Stimulated activated CD8-positive, alpha-beta memory T cell treated with anti-CD3 and anti-CD28 coated beads, Interleukin-7, amount 100 ng/mL, for 1 hour (primary cell): ENCODE measurements at places on chromosomes 12 and 14.

GRCh38 chr12:56011509-56012090 lies 9.2 kb upstream of the IKZF4 start:
- DNase-seq, result no peak

DNA sequence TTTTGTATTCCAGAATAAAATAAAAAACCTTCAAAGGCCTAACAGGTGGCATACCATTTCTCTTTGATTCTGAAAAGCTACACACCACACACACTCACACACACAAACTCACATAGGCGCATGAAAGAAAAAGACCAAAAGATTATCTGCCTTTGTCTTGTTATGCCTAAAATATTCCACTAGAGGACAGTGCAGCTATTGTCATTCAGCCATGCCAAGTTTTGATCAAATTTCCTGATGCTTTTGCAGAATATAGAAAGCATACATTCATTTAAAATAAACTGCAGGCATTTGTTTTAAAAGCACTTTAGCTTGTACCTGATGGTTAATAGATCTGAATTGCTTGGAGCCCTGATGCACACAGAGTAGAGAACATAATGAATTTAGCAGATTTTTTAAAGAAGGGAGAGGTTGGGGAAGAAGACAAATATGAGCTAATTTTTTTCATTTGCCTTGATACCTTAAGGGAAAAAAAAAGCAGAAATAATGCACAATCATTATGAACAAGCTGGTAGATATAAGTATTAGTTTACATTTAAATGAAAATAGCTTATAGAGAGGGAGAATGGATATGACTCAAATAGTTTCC lies 1766.9 kb upstream of the SEL1L start:
- no peak for DNase-seq

- DNase-seq, result no peak
Observed at GRCh38 chr12:23911574-23911973, 37.9 kb downstream of the SOX5 start.

DNA sequence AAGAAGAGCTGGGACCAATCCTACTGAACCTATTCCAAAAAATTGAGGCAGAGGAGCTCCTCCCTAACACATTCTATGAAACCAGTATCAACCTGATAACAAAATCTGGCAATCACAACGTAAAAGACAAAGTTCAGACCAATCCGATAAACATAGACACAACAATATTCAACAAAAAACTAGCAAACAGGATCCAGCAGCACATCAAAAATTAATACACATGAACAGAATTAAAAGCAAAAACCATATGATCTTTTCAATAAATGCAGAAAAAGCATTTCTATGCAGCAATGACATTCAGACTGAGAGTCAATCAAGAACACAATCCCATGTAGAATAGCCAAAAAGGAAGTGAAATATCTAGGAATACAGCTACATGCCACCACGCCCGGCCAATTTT lies 7.0 kb upstream of the CLEC14A start:
- no peak for DNase-seq

DNA sequence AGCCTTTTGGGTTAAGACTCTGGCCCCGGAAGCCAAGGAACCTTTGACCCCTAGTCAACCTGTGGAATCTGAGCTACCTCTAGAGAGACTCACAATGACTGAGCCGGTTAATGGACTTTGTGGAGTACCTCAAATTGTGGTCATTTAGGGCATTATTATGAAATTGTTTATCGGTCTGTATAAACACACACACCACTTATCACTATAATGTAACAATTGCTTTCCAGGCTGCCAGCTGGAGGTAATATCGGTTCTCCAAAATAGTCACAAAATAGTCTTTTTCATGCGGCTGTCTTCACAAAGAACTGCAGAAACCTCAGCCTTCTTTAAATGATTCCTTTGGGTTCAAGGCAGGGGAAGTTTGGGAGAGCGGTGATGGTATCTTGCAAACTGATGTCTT lies 144.2 kb downstream of the DACT1 start:
- no peak for DNase-seq

- no peak for DNase-seq
Observed at GRCh38 chr12:109110988-109111495, 5.3 kb upstream of the ACACB start.

GRCh38 chr12:68240079-68240478 lies 13.3 kb downstream of the IL22 start:
- no peak for DNase-seq

GRCh38 chr14:104419865-104420505 lies 159.6 kb upstream of the C14orf180 start:
- no peak for DNase-seq

GRCh38 chr14:92499234-92499633 lies 14.3 kb upstream of the RIN3 start:
- DNase-seq, result no peak

DNA sequence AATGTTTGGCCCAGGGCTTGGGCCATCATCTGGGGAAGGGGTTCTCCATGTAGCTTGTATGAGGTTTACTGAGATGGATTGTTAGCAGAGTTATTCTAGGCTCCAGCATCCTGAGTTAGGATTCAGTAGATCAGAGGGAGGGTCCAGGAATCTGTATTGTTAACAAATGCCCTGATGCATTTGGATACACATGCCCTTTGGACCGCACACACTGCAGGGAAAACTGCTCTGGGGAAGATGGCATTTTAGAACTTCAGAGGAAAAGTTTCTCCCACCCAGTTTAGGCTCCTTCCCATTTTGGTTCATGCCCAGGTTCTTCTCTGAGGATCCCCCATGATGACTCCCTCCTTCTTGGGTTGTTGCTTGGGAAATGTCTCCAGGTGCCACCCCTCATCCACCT lies 193.3 kb downstream of the KTN1 start:
- DNase-seq, result no peak

DNA sequence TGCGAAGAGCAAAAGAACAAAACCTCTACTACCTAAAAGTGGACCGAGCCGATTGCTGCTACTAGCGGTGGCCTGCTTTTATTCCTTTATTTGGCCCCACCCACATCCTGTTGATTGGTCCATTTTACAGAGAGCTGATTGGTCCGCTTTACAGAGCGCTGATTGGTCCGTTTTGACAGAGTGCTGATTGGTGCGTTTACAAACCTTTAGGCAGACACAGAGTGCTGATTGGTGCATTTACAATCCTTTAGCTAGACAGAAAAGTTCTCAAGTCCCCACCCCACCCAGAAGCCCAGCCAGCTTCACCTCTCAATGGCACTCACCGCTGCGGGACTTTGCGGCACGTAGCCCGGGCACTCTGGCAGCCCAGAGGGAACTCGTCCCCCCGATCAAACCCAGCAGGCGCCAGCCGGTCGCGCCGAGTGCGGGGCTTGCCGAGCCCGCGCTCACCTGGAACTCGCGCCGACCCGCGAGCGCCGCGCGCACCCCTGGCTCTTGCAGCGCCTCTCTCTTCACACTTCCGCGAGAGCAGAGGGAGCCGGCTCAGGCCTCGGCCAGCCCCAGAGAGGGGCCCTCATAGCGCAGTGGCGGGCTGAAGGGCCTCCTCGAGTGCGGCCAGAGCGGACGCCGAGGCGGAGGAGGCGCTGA lies 8.7 kb upstream of the FGD4 start:
- DNase-seq, result no peak
